Right lung (tissue), 10 donors: ENCODE measurements at places on chromosomes 11 and 22. TPM values are rescaled to one million over a fixed set of nuclear protein-coding genes. Genes with fewer than 3 reads are reported as not detected.

Gene KLHL35
- 1.4 TPM for polyA plus RNA-seq

Gene OR51A4
- not detected for polyA plus RNA-seq

Gene ZP1
- not detected for polyA plus RNA-seq

Gene FADS3
- polyA plus RNA-seq = 7.6 TPM

Gene SERPIND1
- polyA plus RNA-seq = 0.24 TPM

Gene GP1BB
- 6.0 TPM for polyA plus RNA-seq

Gene ROBO4
- polyA plus RNA-seq = 36.2 TPM

Gene SCGB1A1
- polyA plus RNA-seq = 20.9 TPM

Gene SYT13
- 3.6 TPM for polyA plus RNA-seq

Gene DDTL
- 10.8 TPM for polyA plus RNA-seq

Gene APLNR
- polyA plus RNA-seq = 174 TPM

Gene CRYAB
- polyA plus RNA-seq = 33.0 TPM

- DNase-seq = peak; percentile 42
Measured at GRCh38 chr22:29071261-29072045, 1.4 kb upstream of the KREMEN1 start.

DNA sequence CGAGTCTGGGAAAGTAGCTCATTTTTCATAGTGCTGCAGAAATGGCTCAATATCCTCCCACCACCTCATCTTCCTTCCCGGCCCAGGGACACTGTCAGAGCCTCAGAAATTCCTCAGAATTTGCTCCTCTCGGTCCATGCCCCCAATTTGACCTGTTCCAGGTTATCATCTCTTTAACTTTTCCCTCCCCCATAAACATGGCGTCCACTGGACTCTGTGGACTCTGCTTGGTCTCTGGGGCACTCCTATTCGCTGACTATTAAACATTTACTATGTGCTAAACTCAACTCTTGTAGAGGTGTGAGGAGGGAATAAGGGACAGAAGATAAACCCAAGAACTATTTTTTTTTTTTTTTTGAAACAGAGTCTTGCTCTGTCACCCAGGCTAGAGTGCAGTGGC is 8.2 kb upstream of the PC start:
- DNase-seq = no peak

- DNase-seq = no peak
Measured at GRCh38 chr22:41976070-41976901, 7.0 kb downstream of the SEPTIN3 start.

- no peak for DNase-seq
Measured at GRCh38 chr22:23147617-23148387, 2.5 kb downstream of the RAB36 start.

GRCh38 chr11:101881586-101881985 is 33.2 kb upstream of the CEP126 start:
- DNase-seq = no peak

GRCh38 chr22:25478528-25478927 is 85.9 kb upstream of the GRK3 start:
- no peak for DNase-seq

GRCh38 chr11:3152471-3153110 is 12.5 kb downstream of the OSBPL5 start:
- DNase-seq = no peak

DNA sequence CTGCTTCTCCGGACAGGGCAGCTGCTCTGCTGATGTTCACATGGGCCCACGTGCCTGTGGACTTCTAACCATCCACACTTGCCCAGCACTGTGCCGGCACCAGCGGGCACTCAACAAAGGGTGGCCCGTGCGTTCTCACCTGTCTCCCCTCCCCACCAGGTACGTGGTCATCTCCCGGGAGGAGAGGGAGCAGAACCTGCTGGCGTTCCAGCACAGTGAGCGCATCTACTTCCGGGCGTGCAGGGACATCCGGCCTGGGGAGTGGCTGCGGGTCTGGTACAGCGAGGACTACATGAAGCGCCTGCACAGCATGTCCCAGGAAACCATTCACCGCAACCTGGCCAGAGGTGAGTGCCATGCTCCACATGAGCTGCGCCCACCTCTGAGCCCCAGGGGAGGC is 66.7 kb downstream of the SYT13 start:
- no peak for DNase-seq

- DNase-seq = no peak
Measured at GRCh38 chr22:27531782-27532530, 269.6 kb downstream of the MN1 start.

GRCh38 chr11:120196826-120197225 is 14.0 kb upstream of the OAF start:
- DNase-seq = no peak

DNA sequence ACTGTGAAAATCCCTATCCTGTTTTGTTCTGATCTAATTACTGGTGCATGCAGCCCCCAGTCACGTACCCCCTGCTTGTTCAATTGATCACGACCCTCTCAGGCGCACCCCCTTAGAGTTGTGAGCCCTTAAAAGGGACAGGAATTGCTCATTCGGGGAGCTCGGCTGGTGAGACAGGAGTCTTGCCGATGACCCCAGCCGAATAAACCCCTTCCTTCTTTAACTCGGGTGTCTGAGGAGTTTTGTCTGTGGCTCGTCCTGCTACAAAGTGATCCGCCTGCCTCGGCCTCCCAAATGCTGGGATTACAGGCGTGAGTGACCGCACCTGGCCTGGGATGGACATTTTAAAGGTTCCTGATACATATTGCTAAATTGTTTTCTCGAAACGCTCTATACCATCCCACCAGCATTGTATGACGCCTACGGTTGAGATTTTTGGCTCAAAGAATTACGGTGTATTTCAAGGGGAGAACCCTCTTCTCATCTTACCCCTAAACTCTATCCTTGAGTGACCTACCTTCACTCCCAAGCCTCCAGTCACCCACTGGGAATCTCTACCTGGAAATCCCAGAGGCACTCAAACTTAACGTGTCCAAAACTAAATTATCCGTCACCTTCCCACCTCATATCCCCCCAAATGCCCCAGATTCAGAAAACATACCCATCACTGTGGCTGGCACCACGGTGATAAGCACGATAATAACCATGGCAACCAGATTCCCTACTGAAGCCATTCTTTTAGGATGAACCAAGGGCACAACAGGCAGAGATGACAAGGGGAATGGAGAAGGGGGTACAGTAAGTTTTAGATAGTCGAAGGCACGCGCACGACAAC is 789 bp upstream of the POLA2 start:
- no peak for DNase-seq

DNA sequence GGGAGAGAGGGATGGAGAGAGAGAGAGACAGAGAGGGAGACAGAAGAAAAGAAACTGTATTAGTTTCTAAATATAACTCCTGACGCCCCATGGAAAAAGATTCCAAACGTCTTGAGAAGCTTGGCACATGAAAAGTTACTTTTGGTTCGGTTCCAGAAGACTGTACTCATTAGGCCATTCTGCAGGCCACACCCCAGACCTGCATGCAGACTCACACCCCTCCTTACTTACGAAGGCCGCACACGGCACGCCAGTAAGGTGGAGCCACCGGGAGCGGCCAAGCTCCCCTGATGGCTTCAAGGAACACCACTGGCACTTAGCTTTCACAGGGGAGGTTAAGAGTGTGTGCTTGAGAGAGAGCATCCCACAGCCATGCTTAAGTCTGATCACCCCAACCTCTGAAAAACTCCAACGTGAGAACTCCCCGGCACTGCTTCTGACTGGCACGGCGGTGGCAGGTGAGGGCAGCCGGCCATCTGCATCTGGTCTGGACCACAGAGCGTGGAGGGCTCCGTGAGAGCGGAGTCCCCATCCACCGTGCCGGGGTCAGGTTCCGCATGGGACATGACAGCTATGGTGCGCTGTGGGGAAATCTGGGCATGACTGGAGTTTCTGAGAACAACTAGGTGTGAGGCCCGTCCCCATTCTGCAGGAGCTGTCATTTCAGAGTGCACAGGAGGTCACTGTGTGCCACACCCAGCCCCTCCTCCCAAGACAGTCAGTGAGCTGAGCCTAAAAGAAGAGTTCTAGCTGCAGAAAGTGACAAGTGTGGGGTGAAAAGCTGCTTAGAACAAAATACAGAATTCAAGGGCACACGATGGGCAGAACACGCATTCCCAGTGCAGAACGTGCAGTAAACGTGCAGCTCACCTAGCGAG is 62.4 kb downstream of the MYH9 start:
- no peak for DNase-seq

GRCh38 chr11:61578819-61579675 is 1.8 kb downstream of the SYT7 start:
- no peak for DNase-seq

- DNase-seq = no peak
Measured at GRCh38 chr11:127596433-127596832, 595.9 kb upstream of the KIRREL3 start.

DNA sequence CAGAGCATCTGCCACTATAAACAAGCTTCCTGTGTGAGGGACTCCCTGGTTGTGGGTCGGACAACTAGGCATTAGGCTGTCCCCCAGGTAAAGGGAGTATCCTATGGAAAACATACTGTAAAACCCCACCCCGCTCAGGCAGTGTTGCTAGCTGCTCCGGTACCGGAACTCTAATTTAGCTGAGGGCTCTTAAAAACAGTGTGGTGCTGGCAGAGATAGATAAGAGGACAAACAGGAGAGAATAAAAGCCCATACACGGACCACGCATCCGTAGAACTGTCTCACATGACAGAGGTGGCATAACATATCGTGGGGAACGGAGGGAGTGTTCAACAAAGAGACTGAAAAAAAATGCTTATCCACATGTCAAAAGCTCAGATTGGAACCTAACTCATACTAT is 3.4 kb upstream of the MOGAT2 start:
- no peak for DNase-seq

DNA sequence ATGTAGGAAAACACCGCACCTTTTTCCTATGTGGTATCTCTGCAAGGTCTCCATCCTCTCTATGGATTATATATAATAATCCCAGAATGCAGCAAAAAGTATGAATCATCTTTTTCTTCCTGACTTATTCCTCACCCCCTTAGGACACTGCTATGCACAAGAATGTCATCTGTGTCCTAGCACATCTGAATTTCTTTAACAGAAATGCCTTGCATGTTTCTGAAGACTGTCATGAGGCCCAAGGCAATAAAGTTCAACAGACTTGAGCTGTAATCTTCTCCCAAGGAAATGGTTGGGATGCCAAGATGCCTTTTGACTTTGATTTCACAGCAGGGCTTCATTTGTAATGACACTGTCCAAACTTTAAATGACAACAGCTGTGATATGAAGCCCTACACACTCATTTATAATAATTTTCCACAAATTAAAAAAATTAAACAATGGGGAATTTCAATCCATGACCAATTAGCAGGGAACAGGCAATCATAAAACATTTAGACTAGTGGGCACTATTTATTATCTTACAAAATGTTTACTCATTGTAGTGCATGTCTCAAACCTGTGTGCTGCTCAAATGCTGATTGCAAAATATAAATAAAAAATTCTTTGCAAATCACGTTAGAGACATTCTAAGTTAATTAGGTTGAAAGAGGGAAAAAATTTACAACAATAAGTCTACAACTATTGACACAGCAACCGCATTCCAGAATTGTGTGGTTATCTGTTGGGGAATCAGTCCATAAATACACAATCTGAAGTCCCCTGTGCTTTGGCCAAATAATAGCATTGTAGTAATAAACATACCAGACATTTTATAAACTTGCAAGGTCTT is 242.3 kb downstream of the SWAP70 start:
- no peak for DNase-seq

DNA sequence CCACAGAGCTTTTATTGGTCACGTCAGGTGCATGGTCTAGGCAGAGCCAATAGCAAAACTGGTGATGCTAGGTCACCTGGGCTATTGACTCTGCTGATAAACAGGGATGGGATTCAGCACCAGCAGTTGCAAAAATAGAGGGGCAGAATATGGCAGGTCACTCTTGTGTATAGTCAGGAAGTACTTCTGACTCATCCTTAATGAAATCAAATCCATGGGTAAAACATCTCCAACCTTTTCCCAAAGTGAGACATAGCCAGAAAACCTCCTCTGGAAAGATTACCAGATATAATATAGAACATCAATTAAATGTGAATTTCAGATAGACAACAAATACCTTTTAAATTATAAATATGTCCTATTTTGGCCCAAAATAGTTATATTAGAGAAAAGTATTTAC is 383.2 kb downstream of the METTL15 start:
- no peak for DNase-seq

- no peak for DNase-seq
Measured at GRCh38 chr22:19993926-19994325, 22.7 kb downstream of the ARVCF start.

DNA sequence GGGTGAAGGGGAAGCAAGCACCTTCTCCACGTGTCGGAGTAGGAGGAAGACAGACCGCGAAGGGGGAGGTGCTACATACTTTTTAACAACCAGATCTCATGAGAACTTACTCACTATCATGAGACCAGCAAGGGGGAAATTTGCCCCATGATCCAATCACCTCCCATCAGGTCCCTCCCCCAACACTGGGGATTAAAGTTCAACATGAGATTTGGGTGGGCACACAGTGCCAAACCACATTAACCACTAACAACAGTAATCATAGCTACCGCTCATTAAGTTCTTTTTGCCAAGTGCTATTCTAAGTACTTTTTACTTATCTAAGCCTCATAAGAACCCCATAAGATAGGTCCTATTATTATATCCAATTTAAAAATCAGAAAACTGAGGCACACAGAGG is 450.5 kb upstream of the DDI1 start:
- no peak for DNase-seq

- no peak for DNase-seq
Measured at GRCh38 chr11:2655834-2656622, 43.8 kb downstream of the KCNQ1OT1 start.

- DNase-seq = peak; percentile 80
Measured at GRCh38 chr11:130166457-130166784, 6.8 kb downstream of the ST14 start.

GRCh38 chr11:1205121-1205986 is 17.5 kb upstream of the MUC5B start:
- no peak for DNase-seq

DNA sequence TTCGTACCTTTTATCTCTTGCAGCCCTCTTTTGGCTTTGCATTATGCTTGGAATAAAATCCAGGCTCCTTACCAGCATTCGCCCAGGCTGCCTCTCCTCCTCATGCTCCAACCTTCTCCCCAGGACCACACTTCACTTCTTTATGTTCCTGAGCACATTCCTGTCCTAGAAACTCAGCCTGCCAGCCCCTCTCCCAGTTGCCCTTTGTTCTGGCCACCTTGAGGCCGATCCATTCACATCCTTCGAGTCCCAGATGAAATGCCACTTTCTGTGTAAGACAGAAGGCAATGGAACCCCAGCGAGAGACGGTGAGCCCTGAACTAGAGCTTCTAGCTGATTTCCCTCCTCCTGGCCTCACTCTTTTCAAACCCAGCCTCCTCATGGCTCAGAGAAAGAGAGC is 73.0 kb upstream of the NTM start:
- DNase-seq = no peak

- no peak for DNase-seq
Measured at GRCh38 chr22:39434243-39434653, 22.6 kb upstream of the MGAT3 start.

- DNase-seq = peak; percentile 68
Measured at GRCh38 chr11:88414385-88414861, 76.9 kb upstream of the CTSC start.

DNA sequence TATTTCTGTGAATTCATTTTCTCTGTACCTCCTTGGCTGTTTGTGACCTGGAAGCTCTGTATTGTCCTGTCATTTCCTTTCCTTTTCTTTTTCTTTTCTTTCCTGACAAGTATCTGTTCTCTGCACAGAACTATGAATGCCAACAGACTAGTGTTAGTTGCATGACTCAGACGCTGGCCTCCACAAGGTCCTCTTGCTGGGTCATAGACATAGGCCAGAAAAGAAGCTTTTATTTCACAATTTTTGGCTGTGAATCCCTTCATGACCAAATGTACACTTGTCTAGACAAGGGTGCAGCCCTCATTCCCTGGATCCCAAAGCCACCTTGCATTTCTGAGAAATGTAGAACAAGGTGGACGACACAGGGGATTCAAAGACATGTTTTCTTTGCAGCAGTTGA is 104.1 kb upstream of the MTNR1B start:
- no peak for DNase-seq
